ENCODE measurements at places on chromosomes 13 and 19.

DNA sequence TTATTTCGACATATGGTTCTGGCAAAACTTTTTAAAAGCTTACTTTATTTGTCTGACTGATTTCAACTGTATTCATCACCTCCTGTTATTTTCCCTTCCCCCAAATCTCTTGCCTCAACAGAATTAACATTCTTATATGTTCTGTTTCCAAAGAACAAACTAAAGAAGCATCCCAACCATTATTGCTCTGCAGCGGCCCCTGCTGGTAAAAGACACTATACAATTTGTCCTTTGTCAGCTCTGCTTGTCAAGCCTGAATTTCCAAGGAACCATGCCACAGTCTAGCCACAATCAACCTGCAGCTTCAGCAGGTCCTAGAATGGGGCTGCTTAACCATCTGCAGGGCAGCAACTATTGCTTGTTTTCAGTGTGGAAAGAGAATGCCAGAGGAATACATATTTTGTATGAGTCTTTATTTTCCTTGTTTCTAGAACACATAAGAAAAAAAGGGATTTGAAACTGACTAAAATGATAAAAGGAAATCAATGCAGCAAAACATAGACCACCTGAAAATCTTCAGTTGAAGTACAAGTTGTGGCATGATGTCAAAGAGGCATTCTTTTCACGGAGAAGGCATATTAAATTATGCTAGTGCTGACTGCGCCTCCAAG, 845.3 kb downstream of the DIAPH3 start:
- DNase-seq, result peak; percentile 66

GRCh38 chr13:58767566-58767965, 1136.0 kb downstream of the PCDH17 start:
- no peak for DNase-seq

GRCh38 chr19:31110336-31110735, 238.9 kb downstream of the TSHZ3 start:
- DNase-seq, result peak; percentile 49

DNA sequence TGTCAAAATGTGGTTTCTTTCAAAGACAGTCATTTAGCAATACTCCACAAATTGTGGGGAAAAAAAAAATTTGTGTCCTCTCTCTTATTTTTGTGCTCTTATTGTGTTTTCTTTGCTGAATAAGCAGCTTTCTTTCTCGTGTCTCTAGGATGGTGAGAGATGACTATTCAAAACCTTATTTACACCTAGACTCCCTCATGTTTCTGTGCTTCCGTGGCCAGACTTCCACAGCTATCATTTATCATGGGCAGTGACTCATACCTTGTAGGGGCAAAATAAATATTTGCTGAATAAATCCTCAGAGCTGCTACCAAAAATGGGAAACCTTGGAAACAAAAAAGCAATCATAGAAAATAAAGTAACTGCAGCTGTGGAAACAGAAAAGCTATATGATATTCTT, 204.9 kb upstream of the MIR17HG start:
- peak; percentile 87 for DNase-seq

GRCh38 chr13:74465271-74465670, 331.1 kb upstream of the KLF12 start:
- no peak for DNase-seq

GRCh38 chr19:17482877-17483604, 12.7 kb downstream of the SLC27A1 start:
- DNase-seq, result no peak

- DNase-seq, result no peak
These were observed 486.3 kb downstream of the DIAPH3 start for GRCh38 chr13:59677430-59677829.

- DNase-seq, result no peak
These were observed 14.0 kb upstream of the TOMM40 start for GRCh38 chr19:44876930-44877535.

GRCh38 chr13:43243711-43244110, 220.3 kb downstream of the DNAJC15 start:
- no peak for DNase-seq

DNA sequence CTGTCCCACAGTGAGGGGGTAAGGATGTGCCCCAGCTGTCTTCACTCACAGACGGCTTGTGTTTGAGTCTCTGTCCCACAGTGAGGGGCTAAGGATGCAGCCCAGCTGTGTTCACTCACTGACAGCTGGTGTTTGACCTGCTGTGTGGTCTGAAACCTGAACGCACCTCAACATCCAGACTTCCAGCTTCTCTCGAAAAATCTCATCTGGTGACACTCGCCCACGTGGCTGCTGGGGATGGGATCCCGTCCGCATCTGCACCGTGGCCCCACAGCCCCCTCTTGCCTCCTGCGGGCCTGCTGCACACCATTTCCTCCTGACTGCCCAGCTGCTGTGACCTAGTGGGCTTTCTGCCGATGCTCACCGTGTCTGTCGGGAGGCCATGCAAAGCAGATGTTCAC, 27.3 kb downstream of the CHAF1A start:
- DNase-seq, result no peak

GRCh38 chr19:4606921-4607678, 32.2 kb upstream of the TNFAIP8L1 start:
- DNase-seq, result no peak

GRCh38 chr19:15519433-15519976, 11.2 kb downstream of the CYP4F22 start:
- DNase-seq, result no peak

- DNase-seq, result no peak
These were observed 393.0 kb downstream of the FOXO1 start for GRCh38 chr13:40273253-40274025.

GRCh38 chr19:55866521-55866920, 30.2 kb downstream of the NLRP4 start:
- no peak for DNase-seq

DNA sequence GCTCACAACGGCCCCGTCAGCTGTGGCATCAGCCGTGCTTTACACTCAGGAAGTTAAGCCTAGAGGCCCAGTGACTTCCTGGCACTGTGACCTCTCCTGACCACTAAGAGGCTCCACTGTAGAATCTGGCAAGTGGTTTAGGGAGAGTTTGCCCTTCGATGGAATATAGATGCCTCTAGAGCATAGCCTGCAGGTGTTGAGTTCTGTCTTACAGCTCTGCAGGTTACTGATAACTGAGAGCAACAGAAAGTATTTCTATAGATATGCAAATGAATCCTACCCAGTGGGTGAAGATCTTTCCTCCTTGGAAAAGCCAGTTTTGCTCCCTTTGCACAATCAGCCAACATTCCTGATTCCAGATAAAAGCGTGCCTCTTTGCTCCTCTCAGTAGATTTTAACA, 35.8 kb downstream of the ATP12A start:
- DNase-seq, result no peak

- DNase-seq, result peak; percentile 34
These were observed 67.3 kb downstream of the TRPM4 start for GRCh38 chr19:49224879-49225278.

GRCh38 chr13:43446126-43446525, 340.6 kb downstream of the ENOX1 start:
- DNase-seq, result peak; percentile 41

GRCh38 chr19:38697197-38697596, 47.1 kb downstream of the CAPN12 start:
- no peak for DNase-seq

- DNase-seq, result no peak
These were observed 11.6 kb downstream of the GATAD2A start for GRCh38 chr19:19417046-19417445.

DNA sequence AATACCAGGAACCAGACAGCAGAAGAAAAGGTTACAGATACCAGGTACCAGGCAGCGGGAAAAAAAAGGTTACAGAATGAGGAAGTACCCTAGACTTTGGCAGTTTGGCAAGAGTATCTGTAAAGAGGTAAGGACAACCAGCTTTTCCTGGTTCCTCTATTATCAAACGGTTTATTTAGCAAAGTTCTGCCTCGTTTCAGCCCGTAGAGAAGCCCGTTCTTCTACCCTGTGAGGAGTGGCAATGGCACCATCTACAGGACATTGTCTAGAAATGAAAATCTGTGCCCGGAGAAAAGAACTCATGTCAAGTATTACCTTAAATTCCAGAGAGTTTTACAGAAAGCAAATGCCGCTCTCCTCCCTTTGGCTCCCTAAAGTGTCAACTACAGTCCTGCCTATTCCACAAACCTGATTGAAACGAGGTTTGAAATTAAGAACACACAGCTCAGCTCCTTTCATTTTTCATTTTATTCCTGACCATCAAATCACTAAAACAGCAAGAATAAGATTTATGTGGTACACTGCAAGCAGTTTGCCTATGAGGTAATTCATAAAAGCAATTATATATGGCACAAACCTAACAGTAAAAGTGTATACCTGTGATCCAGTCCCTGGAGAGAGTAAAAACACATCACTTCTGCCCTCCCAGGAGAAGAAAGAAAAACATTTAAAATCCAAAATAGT, 226.3 kb downstream of the SLC7A1 start:
- DNase-seq, result peak; percentile 49

DNA sequence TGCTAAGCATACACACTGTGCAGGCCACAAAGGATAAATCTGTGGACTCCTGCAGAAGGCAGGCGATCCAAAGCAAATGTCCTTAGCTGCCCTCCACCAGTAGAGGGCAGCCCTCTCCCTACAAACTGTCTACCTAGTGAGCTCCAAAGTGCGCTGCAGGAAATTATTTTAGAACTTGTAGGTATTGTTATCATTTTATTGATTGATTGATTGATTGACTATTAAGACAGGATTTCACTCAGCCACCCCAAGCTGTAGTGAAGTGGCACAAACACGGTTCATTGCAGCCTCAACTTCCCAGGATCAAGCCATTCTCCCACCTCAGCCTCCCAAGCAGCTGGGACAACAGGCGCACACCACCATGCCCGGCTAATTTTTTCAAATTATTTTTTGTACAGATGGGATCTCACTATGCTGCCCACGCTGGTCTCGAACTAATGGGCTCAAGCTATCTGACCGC, 37.3 kb downstream of the RNF6 start:
- peak; percentile 67 for DNase-seq

DNA sequence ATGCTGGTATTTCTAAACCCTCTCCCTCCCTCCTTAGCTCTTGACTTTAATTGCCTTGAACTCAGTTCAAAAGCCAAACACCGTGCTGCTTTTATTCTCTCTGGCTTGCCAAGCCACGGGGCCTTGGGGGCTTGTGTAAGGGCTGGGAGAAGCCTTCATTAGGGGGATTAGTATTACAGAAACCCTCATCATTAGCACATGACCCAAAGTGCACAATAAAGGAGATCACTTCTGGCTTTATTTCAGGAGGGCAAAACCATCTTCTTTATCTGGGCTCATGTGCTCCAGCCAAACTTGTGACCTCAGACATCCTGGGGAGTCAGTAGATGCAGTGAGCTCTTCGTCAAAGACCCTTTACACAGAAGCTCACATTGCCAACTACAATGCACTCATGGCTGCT, at the start of gene DCT:
TSS of gene DCT (minus strand) at position 67 of the 400 bp plus-strand sequence. CDS start 427 bp downstream, outside the sequence.
- no peak for DNase-seq

GRCh38 chr13:44756276-44756810, 180.2 kb upstream of the TSC22D1 start:
- DNase-seq, result no peak
